ENCODE measurements at places on chromosomes 3 and 15. TPM values are rescaled to one million over a fixed set of nuclear protein-coding genes. Genes with fewer than 3 reads are reported as not detected.

- H3K27me3 ChIP-seq = peaks cover 4% of the 10 kb centered on the region
- H3K4me3 ChIP-seq = no peak overlapping the region
- DNase-seq = no peak
- H3K36me3 ChIP-seq = no peaks in the 10 kb centered on the region
Observed at GRCh38 chr3:190486908-190487607, 26.8 kb upstream of the IL1RAP start.

CCDC39 gene
- polyA plus RNA-seq = not detected

NR2E3 gene
- polyA plus RNA-seq = 0.54 TPM

DNA sequence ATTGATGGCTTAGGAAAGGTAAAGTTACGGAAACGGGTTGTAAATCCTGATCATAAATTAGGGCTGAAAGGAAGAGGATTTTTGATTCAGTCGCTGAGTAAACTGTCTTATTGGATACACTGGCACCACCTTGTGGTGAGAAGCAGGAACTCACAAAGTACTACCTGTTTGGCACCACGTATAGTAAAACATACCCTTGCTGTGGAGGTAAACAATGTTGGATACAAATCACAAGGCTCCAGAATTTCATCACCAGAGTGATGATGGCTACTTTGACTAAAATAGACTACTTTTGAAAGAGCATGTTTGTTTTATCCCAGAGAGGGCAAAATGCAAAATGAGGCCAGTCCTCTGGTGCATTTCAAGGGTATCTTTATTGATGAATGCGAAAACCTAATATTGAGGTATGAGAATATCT, 216.9 kb downstream of the IGSF11 start:
- H3K27me3 ChIP-seq = no peaks in the 10 kb centered on the region
- peak; percentile 19 for DNase-seq
- no peak overlapping the region for H3K4me3 ChIP-seq
- no peaks in the 10 kb centered on the region for H3K4me1 ChIP-seq

- no peak overlapping the region for H3K4me3 ChIP-seq
- H3K27me3 ChIP-seq = no peaks in the 10 kb centered on the region
- no peak for DNase-seq
- no peaks in the 10 kb centered on the region for H3K4me1 ChIP-seq
- H3K36me3 ChIP-seq = no peaks in the 10 kb centered on the region
Observed at GRCh38 chr3:134852132-134852531, 57.1 kb downstream of the EPHB1 start.

DNA sequence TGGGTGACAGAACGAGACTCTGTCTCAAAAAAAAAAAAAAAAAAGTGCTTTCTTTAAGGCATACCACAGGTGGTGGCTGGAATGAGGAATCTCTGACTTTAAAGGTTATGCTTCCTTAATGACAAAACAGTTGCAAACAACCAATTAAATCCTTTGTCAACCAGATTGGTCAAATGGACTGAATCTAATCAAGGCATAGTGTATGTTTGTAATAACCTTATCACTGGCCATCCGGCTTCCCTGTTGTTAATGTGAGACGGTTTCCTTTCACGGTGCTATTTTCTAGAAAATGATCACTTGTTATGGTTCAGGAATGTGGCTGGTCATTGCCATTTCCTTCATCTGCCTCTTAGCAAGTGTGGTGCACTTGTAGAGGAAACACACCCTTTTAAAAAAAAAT, 75.9 kb downstream of the FLNB start:
- H3K36me3 ChIP-seq = peaks cover 38% of the 10 kb centered on the region
- DNase-seq = no peak
- H3K4me1 ChIP-seq = no peaks in the 10 kb centered on the region
- H3K27me3 ChIP-seq = no peaks in the 10 kb centered on the region
- H3K27ac ChIP-seq = no peak overlapping the region

RPN1 gene
- polyA plus RNA-seq = 201 TPM

GOLGA6L7 gene
- polyA plus RNA-seq = 0.18 TPM

DNA sequence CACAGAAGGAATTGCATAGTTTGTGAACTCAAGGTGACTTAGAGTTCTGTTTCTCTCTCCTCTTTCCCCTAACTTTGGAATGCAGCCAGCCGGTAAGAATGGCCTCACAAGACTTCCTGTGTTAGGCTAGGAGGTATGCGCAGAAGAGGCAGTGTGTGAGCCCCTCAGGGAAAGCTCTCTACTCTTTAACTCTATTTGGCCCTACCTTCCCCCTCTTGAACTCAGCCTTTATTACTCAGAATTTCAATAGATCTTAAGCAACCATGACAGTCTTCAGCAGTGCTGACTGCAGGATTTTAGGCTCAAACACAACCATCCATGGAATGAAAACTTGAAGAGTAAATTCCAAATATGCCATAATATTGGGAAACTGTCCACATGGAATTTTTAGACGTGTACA, 209.5 kb downstream of the DTWD1 start:
- no peak for DNase-seq
- no peaks in the 10 kb centered on the region for H3K27me3 ChIP-seq
- H3K27ac ChIP-seq = no peak overlapping the region
- no peaks in the 10 kb centered on the region for H3K4me1 ChIP-seq

MNS1 gene
- 5.0 TPM for polyA plus RNA-seq

SLC12A1 gene
- polyA plus RNA-seq = 0.10 TPM

- peaks cover 3% of the 10 kb centered on the region for H3K4me1 ChIP-seq
- DNase-seq = no peak
- H3K27me3 ChIP-seq = peaks cover 2% of the 10 kb centered on the region
- H3K27ac ChIP-seq = no peak overlapping the region
Observed at GRCh38 chr3:194285850-194286197, 65.3 kb downstream of the CPN2 start.

DNA sequence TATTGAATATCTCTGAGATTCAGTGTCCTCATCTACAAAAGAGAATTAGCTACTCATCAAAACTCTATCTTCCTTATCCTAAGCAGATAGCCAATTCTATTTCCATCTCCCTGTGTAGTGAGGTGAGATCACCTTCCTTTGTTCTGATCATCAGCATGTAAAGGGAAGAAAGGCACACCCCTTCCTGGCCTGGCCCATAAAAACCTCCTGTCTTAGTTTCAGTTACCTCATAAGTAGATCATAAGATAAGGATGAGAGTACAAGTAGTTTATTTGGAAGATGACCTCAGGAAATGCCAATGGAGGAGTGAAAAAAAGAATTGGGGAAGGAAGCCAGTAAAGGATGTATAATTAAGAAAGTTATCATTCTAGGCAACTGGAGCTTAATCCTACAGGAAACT, 114.5 kb upstream of the GADL1 start:
- DNase-seq = no peak
- H3K27me3 ChIP-seq = no peaks in the 10 kb centered on the region
- H3K27ac ChIP-seq = no peak overlapping the region
- H3K4me3 ChIP-seq = no peak overlapping the region

DNA sequence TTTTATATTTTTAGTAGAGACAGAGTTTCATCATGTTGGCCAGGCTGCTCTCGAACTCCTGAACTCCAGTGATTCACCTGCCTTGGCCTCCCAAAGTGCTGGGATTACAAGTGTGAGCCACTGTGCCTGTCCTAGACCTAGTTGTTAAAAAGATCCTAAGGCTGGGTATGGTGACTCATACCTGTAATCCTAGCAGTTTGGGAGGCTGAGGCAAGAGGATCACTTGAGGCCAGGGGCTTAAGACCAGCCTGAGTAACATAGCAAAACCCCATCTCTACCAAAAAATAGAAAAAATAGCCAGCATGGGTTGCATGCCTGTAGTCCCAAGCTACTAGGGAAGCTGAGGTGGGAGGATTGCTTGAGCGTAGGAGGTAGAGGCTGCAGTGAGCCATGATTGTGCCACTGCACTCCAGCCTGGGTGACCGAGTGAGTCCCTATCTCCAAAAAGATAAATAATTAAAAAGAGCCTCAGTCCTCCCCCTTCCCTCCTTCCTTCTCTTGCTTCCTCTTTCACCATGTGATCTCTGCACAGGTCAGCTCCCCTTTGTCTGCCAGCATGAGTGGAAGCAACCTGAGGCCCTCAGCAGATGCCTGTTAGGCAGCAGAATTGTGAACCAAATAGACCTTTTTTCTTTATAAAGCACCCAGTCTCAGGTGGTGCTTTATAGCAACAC, 9.8 kb upstream of the FNDC3B start:
- H3K4me3 ChIP-seq = no peak overlapping the region
- H3K36me3 ChIP-seq = no peaks in the 10 kb centered on the region
- no peak overlapping the region for H3K27ac ChIP-seq

DNA sequence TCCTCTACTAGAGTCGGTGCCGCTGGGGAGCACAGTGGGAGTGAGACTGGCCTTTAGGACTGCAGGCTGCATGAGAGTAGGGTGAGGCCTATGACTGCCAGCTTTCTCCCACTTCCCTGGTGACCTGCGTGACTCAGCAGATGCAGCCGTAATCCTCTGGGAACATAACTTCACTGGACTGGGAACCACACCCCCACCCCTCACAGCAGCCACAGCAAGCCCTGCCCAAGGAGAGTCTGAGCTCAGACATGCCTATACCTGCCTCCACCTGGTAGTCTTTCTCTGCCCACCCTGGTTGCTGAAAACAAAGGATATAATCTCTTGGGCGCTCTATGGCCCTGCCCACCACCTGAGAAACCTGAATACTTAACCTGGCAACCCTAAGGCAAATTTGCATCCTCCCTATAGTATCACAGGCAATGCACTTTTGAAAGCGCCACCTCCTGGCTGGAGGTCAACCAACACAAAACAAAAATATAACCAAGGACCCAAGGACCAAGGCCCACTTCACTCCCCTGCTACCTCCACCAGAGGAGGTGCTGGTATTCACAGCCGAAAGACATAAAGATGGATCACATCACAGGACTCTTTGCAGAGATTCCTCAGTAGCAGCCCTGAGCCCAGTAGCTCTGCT, 308.9 kb downstream of the CTNNB1 start:
- no peaks in the 10 kb centered on the region for H3K4me1 ChIP-seq
- no peaks in the 10 kb centered on the region for H3K36me3 ChIP-seq
- DNase-seq = no peak
- H3K4me3 ChIP-seq = no peak overlapping the region
- H3K27ac ChIP-seq = no peak overlapping the region
- H3K27me3 ChIP-seq = no peaks in the 10 kb centered on the region

DNA sequence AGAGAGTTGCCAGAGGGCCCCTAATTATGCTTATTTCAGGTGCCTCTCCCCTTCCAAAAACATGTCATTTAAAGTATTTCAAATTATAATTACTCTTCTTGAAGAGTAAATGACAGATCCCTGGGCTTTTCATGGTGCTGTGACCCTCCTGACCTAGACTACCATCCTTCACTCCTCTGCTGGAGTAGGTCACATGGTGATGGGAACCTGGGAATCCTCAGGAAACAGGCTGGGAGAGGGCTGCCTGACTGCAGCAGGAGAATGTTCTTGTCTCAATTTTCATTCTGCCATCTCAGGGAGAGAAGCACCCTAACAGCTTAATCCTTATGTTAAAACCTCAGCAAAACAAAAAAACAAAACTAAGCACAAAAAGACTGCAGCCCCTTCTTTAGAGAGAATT, 24.6 kb downstream of the PGBD4 start:
- H3K4me3 ChIP-seq = no peak overlapping the region
- H3K4me1 ChIP-seq = no peaks in the 10 kb centered on the region
- no peaks in the 10 kb centered on the region for H3K27me3 ChIP-seq
- DNase-seq = no peak

- H3K36me3 ChIP-seq = peaks cover 14% of the 10 kb centered on the region
- peaks cover 7% of the 10 kb centered on the region for H3K4me1 ChIP-seq
- no peak overlapping the region for H3K4me3 ChIP-seq
Observed at GRCh38 chr3:170154084-170154483, 27.4 kb downstream of the PHC3 start.

GRCh38 chr15:81001152-81002008, 657 bp downstream of the TLNRD1 start:
- H3K27me3 ChIP-seq = no peaks in the 10 kb centered on the region
- H3K27ac ChIP-seq = peak overlapping the region; percentile 79
- no peaks in the 10 kb centered on the region for H3K4me1 ChIP-seq
- peaks cover 7% of the 10 kb centered on the region for H3K36me3 ChIP-seq

GRCh38 chr15:93866476-93866875, 364.9 kb upstream of the MCTP2 start:
- no peak overlapping the region for H3K4me3 ChIP-seq
- H3K27me3 ChIP-seq = no peaks in the 10 kb centered on the region
- H3K4me1 ChIP-seq = no peaks in the 10 kb centered on the region
- no peak overlapping the region for H3K27ac ChIP-seq

DNA sequence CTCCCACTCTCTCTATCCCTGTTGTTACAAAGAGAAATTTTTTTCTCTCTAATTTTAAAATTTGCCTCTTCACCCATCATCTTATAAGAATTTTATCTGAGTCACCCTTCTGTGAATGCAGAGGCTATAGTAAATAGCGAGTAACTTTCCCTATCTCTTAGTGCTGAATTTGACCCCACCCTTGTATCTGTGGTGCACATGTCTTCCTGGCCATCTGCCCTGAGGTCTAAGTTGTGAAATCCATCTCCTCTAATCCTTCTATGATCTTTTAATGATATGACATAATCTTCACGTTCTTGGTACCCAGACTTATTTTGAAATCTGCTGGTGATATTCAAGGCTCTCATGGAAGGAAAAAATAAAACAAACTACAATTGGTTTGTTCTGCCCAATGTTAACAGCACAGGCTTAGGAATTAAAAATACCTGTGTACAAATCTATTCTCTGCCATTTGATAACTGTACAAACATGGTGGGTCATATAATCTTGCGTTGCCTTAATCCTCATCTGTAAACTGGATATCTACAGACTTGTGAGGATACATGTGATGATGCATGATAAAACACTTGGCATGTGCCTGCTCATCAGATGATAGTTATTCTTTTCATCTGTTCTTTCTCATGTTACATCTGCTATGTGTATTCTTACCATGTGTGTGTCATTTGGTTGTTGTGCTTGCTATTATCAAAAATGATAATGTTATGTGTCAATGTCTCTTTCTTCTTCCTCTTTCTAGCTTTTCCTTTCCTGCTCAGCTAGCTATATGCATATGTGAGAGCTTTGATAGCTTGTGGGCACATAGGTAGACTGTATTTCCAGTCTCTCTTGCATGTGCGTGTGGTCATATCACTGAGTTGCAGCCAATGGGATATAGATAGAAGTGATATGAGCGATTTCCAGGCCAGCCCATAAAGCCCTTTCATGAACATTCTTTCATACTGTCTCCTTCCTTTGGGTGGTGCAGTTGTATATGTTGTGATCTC, 13.7 kb upstream of the CCR3 start:
- H3K36me3 ChIP-seq = no peaks in the 10 kb centered on the region
- H3K27ac ChIP-seq = no peak overlapping the region
- peaks cover 2% of the 10 kb centered on the region for H3K27me3 ChIP-seq
- no peak overlapping the region for H3K4me3 ChIP-seq

GRCh38 chr3:134485075-134485717, 589 bp downstream of the ANAPC13 start:
- H3K36me3 ChIP-seq = peaks cover 26% of the 10 kb centered on the region
- peak overlapping the region; percentile 98 for H3K27ac ChIP-seq
- H3K4me3 ChIP-seq = peak overlapping the region; percentile 98
- peak; percentile 38 for DNase-seq

CLEC3B gene
- polyA plus RNA-seq = 35.7 TPM

All from large intestine (tissue), 12 donors.